ENCODE measurements at places on chromosomes 1 and 21.

DNA sequence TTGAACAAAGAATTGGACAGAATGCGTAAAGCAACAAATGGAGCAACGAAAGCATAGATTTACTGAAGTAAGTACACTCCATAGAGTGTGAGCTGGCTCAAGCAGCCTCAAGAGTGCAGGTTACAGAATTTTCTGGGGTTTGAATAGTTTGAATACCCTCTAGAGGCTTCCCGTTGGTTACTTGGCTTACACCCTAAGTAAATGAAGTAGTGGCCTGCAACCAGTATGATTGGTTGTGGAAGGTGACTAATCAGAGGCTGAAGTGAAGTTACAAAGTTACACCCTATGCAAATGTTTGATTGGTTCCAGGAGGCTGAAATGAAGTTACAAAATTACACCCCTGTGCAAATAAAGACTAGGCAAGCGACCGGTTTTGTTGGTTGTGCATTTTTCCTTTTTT lies 10.9 kb downstream of the TCEANC2 start:
- DNase-seq, result no peak

GRCh38 chr1:19620786-19621185 lies 23.3 kb upstream of the NBL1 start:
- no peak for DNase-seq

- no peak for DNase-seq
Observed at GRCh38 chr1:190066011-190066410, 411.7 kb downstream of the BRINP3 start.

GRCh38 chr21:17348849-17349248 lies 164.0 kb upstream of the CXADR start:
- DNase-seq, result no peak

DNA sequence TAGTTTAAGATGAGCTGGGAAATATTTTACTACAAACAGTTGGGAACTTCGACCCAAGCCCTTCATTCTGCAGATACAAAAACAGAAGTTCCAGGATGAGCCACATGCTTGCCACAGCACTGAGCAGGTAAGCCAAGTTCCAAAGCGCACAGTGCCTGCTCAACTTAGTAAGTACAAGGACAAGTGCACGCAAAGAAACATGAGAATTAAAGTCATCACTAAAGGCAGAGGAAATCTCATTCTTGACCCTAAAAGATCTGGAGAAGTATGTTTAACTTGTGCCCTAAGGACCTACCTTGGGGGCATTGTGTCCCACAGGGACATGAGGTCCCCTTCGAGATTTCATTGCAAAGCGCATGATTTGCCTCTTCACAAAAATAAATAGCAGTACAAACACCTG lies 1.2 kb upstream of the UBAP2L start:
- no peak for DNase-seq

DNA sequence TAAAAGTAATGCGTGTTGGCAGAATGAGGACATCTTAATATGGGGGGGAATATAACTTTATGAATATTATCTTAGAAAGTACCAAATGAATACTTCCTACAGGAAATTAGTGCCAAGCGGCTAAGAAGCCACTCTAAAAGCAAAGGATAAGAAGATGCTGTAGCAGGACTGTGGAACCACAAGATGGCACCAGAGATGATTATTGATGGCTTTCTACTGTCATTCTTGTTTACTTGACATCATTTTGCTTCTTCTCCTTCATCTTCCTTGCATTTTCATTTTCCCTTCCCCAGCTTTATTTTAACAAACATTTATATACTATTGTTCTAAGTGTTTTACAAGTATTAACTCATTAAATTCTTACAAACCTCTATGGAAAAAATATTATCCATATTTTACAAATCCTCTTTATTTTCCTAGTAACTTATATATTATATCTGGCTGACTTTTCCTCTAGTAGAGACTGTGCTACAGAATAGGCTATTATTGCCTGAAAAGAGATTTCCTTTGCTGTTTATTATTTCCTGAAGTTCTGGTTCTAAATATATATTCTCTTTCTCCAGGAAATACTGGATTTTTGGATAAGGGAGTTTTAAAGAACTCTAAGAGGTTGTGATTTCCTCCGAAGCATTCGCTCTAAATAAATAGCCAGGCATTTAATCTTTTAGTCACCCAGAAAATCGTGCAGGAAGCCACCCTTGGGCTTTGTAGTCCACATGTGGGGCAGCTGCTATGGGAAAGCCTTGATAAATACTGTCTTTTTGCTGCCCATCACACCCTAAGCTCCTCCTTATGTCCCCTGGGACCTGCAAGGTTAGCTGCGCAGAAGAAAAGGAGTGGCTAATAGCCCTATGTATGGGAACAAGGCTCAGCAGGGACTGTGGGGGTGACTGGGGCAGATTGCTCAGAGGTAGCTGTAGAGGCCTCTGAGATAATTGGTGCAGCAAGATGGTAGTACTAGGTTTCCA lies 69.8 kb downstream of the TPR start:
- no peak for DNase-seq

- DNase-seq, result no peak
Observed at GRCh38 chr1:13760921-13761320, 60.9 kb downstream of the PRDM2 start.

DNA sequence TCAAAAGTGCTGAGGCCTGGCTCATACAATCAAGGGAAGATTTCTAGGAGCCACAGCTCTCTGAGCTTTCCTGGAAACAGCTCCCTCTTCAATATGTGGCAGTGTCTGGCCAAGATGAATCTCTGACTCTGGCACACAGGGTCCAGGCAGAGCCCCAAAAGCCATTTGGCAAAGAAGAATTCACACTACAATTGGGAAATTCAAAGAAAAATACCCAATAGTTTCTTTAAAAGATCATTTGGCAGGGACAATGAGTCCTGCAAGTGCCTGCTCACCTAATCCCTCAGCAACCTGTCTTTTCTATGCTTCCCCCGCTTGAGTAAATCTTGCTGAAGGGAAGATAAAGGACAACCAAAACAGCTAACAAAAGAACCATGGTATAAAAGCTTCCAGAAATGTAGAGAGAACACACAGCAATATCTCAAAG lies 124.6 kb downstream of the TGFBR3 start:
- no peak for DNase-seq

DNA sequence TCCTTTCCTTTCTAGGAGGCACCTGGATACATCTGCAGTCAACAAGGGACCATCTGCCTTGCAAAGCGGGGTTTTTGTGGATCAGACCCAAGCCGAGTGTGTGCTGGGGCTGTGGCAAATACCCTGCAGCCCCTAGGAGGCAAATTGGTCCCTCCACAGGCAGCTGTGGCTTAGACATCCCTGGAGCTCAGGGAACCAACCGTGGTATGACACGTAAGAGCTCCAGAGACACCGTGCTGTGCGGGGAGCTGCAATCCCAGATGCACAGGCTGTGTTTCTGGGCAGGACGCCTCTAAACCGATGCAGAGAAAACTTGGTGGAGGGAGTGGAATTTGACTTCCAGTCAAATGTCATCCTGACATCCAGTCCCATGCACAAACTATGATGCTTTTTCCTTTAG lies 141.5 kb downstream of the KAZN start:
- no peak for DNase-seq

GRCh38 chr1:208154040-208154439 lies 90.1 kb downstream of the PLXNA2 start:
- no peak for DNase-seq

DNA sequence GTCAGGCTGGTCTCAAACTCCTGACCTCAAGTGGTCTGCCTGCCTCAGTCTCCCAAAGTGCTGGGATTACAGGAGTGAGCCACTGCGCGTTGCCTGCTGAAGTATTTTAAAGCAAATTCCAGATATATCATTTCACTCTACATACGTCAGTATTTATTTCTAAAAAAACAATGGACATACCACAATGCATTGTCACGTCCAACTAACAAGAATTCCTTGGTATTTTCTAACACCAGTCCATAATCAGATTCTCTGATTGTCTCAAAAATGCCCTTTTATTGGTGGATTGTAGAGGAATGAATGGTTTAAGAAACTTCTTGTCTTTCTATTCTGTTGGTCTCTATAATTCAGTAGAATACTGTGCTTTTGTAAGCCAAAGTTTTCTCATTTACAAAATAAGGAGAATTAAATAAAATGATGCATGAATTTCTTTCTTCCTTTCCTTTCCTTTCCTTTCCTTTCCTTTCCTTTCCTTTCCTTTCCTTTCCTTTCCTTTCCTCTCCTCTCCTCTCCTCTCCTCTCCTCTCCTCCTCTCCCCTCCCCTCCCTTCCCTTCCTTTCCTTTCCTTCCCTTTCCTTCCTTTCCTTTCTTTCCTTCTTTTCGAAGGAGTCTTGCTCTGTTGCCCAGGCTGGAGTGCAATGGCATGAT lies 55.8 kb downstream of the VPS13D start:
- DNase-seq, result no peak

DNA sequence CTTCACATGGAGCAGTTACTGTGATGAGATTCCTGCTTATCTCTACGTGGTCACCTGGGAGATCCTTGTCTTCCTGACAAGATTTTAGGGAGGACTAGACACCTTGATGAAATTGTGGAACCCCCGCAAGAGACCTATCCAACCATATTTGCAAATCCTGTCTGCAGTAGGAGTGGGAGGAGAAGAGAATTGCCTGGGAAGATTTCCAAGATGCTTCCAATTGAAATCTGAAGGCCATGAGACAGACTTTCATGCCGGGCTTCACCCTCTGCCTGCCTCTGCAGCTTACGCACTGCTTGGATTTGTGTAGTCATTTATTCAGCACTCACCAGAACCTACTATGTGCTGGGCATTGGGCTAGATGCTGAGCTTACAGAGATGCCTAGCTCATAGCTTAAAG lies 106.6 kb downstream of the OMA1 start:
- DNase-seq, result no peak

GRCh38 chr1:37753473-37754321 lies 11.2 kb downstream of the EPHA10 start:
- no peak for DNase-seq

DNA sequence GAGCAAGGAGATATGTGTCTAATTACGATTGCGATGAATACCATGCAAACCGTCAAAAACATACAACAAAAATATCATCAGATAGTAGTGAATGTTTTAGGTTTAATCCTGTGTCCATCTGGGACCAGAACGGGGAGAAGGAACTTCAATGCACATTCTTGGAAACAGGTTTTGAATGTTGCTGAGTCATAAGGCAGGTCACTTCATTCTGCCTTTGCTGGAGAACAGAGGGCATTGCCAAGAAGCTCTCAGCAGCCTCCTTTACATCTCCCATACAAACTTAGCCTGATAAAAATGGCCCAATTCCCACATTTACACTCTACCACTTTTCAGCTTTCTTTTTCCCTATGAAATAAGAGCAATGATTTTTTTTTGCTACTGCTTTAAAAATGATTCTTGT lies 78.0 kb upstream of the KCNJ6 start:
- DNase-seq, result no peak

DNA sequence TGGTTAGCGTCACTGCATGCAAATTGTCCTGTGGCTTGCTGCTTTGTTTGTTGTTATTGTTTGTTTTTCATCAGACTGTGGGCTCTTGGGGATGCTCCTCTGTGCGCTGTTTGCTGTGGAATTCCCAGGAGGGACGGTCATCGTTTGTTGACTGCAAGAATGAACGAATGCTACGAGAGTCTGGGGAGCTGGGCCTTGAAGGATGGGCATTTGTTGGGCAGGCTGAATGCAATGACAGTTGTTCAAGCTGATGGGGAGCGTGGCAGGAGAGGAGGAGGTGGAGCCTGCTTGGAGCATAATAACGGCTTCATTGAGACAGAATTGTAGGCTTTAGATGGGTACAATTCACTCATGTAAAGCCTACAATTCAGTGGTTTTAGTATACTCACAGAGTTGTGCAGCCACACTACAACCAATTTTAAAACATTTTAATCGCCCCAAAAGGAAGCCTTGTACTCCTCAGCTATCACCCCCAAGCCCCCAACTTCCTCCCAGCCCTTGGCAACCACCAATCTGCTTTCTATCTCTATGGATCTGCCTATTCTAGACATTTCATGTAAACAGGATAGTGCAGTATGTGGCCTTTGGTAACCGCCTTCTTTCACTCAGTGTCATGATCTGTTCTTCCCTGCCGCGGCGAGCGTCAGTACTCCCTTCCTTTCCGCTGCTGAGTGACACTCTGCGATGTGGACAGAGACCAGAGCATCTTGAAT lies 190.2 kb downstream of the CAMTA1 start:
- DNase-seq, result no peak

DNA sequence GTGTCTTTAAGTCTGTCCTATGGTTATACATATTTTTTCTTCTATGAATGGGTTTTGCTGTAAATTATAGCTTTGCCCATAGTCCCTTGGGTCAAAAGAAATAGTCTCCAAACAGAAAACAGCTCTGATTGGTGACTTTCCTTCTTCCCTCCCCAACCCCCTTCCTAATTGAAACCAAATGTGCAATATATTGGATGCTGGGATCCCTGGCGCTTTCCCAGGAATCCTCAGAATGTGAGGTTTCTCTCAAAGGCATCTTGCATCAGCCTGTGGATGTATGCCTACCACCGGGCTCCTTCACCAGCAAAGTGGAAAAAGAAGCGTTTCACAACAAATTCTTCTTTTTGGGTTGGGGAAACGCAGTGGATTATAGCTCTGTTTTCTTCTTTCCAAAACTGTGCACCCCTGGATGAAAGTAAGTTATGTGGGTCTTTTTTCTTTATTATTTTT lies at the start of gene DDR2:
TSS of gene DDR2 (plus strand) at position 248 of the 450 bp plus-strand sequence. CDS start 86,600 bp downstream, outside the sequence.
- no peak for DNase-seq

DNA sequence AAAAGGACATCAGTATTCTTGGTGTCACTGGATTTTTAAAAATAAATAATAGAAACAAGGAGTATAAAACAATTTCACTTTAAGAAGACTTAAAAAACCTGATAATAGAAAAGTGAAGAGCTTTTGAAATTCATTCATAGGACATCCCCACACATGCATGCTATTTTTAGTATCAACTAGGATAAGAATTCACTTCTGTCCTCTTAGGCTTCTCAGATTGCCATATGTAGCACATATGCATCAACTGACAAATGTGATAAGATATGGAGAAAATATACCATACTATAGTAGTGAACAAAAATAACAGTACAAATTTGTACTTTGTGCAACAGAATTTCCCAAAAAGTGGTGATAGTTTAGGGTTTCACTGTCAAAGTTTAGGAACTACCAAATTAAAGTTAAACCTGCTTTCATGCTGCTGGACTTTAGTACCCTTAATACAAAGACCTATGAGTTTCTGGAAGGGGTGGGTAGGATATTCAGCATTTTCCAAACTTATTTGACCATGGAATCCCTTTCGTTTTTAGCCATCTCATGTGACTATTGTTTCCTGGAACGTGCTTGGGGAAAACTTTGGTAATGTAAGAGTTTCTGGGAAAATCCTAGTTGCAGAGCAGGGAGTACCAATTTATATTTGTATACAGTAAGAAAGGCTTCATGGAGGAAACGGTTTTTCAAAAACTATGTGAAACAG lies 19.8 kb downstream of the RPRD2 start:
- DNase-seq, result no peak

GRCh38 chr1:211896958-211897357 lies 66.4 kb upstream of the LPGAT1 start:
- DNase-seq, result no peak

GRCh38 chr1:194830387-194830786 lies 1644.0 kb upstream of the B3GALT2 start:
- DNase-seq, result no peak

- no peak for DNase-seq
Observed at GRCh38 chr21:32929633-32930038, 96.1 kb upstream of the OLIG2 start.

All from NCI-H510A (cell line).